Stimulated activated CD4-positive, alpha-beta T cell treated with anti-CD3 and anti-CD28 coated beads, Interleukin-15, amount 100 ng/mL, for 24 hours (primary cell): ENCODE measurements at places on chromosomes 4 and X.

DNA sequence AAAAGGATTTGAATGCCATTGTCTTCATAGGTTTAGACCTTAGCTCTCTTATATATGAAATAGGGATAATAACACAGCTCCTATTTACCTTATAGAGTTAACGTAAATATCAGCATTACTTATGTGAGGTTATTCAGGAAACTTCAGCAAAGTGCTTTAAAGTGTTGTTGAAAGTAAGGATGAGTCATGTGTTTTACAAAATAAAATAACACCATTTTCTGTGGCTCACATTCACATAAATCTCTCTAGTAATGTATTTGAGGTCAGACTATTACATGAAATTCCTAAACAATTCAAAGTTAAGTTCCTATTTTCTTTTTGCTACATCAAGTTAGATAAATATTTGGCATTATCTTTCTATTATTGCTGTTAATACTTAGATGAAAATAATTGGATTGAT, 2.9 kb downstream of the GNRHR start:
- no peak for DNase-seq

GRCh38 chrX:10119399-10119990, 37.3 kb upstream of the CLCN4 start:
- DNase-seq = peak; percentile 65

GRCh38 chr4:89658701-89659024, 178.3 kb downstream of the SNCA start:
- DNase-seq = no peak

- DNase-seq = no peak
Measured at GRCh38 chrX:112968351-112969133, 127.9 kb upstream of the AMOT start.

GRCh38 chr4:156829201-156829873, 142.3 kb downstream of the PDGFC start:
- DNase-seq = no peak

- DNase-seq = peak; percentile 12
Measured at GRCh38 chr4:6595897-6596537, 21.0 kb downstream of the MAN2B2 start.

DNA sequence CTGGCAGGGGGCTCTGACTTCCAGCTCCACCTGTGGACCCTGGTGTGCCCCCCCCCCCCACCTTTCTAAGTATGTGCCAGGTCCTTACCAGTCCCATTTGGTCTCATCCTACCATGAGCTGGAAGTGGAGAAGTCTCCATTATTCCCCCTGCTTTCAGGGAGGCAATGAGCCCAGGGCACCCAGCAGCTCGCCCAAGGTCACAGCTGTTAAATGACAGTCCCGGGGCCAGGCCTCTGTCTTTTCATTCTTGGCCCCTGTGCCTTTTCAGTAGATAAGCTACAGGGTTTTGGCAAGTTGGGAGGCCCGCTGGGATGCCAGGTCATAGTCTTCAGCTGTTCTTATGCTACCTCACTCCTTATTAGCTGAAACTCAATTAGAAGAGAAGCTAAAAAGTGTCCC, 249.1 kb downstream of the EVC2 start:
- no peak for DNase-seq

- no peak for DNase-seq
Measured at GRCh38 chr4:75623026-75623425, 7.3 kb downstream of the CDKL2 start.

- no peak for DNase-seq
Measured at GRCh38 chr4:129455482-129455881, 359.5 kb downstream of the C4orf33 start.

- peak; percentile 14 for DNase-seq
Measured at GRCh38 chr4:48970471-48970921, 15.6 kb upstream of the CWH43 start.

GRCh38 chr4:109497511-109497910, 62.5 kb upstream of the MCUB start:
- no peak for DNase-seq

- DNase-seq = no peak
Measured at GRCh38 chrX:139297638-139298037, 232.9 kb upstream of the F9 start.

GRCh38 chr4:106806158-106806797, 229.8 kb downstream of the DKK2 start:
- no peak for DNase-seq

GRCh38 chr4:156098805-156099204, 145.1 kb upstream of the CTSO start:
- DNase-seq = no peak

- DNase-seq = peak; percentile 33
Measured at GRCh38 chrX:13167481-13168231, 123.2 kb upstream of the FAM9C start.

DNA sequence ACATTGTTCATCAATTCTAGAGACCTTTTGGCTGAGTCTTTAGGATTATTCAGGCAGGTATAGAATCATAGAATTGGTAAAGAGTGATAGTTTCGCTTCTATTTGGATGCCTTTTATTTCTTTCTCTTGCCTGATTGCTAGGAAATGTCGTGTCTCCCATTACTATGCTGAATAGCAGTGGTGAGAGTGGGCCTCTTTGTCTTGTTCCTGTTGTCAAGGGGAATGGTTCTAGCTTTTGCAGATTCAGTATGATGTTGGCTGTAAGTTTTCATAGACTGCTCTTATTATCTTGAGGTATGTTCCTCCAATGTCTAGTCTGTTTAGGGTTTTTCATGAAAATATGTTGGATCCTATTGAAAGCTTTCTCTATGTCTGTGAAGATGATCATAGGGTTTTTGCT, 200.2 kb upstream of the PABPC4L start:
- no peak for DNase-seq

DNA sequence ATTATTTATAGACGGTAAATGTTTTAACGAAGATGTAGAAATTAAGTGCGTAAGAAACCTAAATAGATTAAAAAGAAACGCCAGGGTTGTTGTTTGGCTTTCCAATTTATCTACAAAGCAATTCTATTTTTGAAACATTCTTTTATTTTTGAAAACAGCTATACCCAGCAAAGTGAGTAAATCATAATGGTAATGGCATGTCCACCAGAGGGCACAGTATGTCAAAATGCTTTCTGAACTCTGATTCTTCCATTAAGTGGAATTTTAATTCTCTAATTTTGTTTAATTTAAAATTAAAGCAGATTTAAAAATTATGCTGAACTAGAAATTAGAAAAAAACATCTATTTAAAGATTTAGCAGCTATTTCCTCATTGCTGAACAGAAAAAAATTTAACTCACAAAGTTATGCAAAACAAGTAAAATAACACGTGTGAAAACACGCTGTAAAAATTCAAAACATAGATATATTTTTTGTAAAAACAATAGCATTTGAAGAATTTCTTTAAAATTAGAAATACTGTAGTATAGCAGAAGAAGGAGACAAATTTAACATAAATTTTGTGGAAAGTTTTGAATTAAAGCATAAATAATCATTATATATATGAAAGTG, 26.5 kb downstream of the RASSF6 start:
- no peak for DNase-seq

DNA sequence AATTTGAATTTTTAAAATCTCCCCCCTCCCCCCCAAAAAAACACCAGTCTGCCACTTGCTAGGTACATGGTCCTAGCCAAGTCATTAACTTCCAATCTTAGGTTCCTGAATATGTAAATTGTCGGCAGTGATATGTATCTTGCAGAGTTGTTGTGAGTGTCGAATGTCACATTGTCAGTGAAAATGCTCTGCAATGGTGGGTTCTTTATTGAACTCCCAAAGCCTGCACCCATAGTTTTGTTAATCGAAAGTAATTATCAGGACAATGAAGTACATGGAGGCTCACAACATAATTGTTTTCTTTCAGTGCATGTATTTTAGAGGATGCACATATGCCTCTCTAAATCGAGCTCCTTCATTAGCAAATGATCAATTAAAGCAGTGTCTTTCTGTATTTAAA, 185.6 kb upstream of the S100G start:
- no peak for DNase-seq

DNA sequence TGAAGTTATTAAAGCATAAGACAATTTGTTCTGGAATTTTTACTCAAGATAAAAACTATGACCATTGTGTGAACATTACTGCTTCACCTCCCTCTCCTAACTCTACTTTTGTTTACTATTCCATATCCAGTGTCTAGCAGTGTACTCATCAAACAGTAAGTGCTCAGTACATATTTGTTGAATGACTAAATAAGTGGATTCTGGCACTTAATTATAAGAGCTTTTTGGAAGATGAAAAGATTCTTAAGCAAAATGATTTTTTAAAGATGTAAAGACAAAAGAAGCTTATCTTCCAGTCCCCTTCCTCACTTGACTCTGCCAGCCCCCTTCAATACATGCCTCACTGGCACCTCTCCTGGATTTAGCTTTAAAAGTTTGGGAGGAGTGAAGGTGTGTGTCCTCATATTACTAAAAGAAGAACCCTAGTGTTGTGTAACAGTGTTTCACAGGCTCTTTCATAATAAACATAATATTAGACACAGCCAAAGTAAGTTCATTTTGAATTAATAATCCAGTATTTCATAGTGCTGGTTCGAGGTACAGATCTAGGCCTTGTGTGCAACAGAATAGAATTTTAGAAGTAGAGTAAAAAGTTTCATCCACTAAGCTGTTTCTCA, 53.0 kb downstream of the GAB1 start:
- DNase-seq = no peak

DNA sequence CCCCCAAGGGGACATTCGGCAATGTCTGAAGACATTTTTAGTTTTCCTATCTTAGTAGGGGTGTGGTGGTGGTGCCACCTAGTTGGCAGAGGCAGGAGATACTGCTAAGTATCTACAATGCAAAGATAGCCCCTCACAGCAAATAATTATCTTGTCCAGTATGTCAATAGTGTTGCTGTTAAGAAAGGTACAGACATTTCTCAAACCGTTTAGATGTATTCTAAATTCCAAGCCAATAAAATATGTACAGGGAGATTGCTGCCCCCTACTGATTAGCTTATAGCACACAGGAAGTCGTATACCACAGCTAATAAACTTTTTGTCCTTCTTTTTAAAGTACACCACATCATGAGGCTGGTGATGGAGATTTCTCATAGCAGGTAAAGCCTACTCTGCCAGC, 260.5 kb downstream of the TMA16 start:
- DNase-seq = no peak

DNA sequence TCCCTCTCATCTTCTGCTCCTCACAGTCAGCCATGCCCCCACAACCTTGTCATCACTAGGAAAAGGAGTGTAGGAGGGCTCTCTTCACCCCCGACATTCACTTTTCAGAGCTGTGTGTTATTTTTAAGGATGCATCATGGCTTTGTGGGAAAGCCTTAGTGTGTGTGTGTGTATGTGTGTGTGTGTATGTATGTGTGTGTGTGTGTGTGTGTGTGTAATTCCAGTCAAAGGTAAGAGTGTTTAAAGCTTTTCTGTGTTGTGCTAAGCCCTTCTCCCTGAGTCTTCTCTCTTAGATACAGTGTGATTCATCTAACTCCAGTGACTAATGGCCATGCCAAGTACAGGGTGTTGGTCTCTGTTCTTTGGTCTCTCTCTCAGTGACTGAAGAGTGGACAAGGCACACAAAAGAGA, 76.6 kb downstream of the CHIC2 start:
- no peak for DNase-seq

DNA sequence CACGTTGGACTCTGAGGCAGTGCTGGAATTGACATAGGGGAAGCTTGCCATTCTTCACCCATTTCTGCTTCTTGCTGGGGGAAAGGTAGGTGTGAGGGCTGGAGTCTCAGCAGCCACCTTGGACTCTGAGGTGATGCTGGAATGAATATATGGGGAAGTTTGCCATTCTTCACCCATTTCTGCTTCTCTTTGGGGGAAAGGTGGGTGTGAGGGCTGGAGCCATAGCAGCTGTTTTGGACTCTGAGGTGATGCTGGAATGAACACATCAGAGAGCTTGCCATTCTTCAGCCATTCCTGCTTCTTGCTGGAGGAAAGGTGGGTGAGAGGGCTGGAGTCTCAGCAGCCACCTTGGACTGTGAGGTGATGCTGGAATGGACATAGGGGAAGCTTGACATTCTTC, 115.1 kb downstream of the CRLF2 start:
- DNase-seq = no peak

- DNase-seq = no peak
Measured at GRCh38 chr4:134313591-134313990, 112.0 kb upstream of the PABPC4L start.

GRCh38 chrX:101210630-101211029, 9.0 kb upstream of the DRP2 start:
- DNase-seq = no peak

- no peak for DNase-seq
Measured at GRCh38 chr4:23860919-23861318, 28.9 kb downstream of the PPARGC1A start.

GRCh38 chr4:101163936-101164335, 183.4 kb downstream of the PPP3CA start:
- DNase-seq = no peak

DNA sequence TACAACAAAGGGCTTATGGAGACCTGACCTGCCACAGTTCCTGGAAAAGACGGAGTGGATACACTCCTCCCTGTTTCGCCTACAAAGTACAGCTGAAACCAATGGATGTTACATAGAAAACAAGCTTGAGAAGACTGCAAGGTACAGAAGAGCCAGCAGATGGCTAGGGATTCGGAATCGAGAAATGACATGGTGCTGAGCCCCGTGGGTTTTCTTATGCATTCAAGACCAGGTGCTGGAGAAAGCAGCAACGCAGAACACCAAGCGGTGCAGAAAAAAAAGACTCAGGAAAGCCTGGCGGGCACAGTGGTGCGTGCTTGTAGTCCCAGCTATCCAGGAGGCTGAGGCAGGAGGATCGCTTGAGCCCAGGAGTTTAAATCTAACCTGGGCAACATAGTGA, 13.8 kb downstream of the TIMM17B start:
- no peak for DNase-seq

- no peak for DNase-seq
Measured at GRCh38 chr4:185879666-185880312, 67.8 kb upstream of the SORBS2 start.

DNA sequence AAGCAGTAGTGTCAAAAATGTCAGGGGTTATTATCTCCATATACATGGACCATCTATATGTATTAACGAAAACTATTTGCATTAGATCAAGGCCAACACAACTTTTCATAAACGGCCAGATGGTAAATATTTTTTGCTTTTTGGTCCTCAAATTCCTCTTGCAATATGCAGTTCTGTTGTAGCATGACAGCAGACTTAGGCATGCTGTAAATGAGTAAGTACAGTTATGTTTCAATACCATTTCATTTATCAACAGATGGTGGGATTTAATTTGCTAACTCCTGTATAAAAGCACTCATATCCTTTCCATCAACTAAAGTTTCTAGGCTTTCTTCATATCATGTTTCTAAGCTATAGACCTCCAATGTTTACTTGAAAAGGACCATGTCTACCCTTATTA, 208.1 kb downstream of the ANKRD50 start:
- DNase-seq = no peak

DNA sequence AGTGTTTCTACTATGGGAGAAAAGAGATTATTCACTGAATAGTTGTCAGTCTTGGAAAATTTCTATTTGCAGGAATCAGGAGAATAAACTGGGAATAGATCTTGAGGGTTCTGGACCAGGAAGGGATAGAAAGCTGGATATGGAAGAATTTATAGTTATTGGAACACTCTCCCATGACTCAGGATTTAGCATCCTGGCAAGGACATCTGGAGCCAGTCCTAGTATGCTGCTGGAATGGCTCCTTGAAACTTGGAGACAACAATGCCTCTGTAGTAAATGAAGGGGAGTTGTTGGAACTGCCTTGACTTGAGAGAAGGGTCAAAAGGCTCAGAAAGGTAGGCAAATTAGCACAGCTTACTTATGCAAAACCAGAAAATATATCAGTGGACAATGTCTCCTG, 23.5 kb upstream of the THOC2 start:
- no peak for DNase-seq

- DNase-seq = no peak
Measured at GRCh38 chr4:125735102-125735501, 420.3 kb downstream of the FAT4 start.
